Activated CD4-positive, CD25-positive, alpha-beta regulatory T cell treated with anti-CD3 and anti-CD28 coated beads, Interleukin-2, amount 50 U/mL, for 72 hours (primary cell): ENCODE measurements at places on chromosomes 16 and 17.

DNA sequence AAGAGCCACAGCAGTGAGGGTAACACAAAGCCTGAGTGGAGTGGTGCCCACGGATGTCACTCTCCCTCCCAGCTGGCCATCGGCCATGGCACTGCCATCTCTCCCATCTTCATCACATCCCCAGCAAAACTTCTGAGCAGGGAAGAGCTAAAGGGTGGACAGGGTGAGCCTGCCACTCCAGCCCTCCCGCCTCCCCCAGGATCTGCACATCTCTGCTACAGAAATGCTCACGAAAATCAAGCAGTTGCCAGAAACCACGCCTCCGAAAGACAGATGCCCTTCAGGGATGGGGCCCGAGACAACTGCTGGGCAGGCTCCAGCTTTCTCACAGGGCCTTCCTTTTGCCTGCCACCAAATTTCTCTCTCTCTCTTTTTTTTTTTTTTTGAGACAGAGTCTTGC is 3.6 kb downstream of the GRIN2C start:
- no peak for DNase-seq

- DNase-seq = no peak
Measured at GRCh38 chr17:28758411-28759121, 14.8 kb downstream of the TRAF4 start.

DNA sequence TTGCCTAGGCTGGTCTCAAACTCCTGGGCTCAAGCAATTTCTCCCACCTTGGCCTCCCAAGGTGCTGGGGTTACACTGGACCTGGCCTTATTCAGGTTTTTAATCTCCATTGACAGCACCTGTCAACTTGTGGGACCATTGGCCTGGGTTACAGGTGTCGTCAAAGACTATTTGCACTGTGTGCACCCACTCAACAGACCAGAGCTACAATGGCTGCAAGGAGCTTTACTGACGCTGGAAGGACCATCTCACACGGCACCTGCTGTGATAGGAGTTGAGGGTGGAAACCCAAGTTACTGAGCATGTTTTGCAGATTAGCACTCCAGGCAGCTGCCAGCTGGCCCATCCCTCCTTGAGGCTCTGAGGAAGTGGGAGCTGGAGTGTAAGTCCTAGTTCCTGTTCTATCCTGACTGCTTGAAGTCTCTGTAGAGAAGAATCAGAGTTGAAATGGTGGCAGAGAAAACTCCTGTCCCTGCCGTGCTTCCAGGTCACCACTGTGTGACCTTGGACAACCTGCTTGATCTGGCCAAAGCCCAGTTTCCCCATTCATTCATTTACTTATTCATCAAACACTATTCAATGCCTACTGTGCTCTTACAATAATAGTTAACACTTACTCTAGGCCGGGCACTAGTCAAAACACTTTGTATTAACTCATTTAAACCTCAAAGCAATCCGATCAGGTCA is 42.4 kb upstream of the LONP2 start:
- DNase-seq = no peak

GRCh38 chr17:50604513-50604912 is 30.2 kb upstream of the ABCC3 start:
- DNase-seq = no peak

- peak; percentile 70 for DNase-seq
Measured at GRCh38 chr17:63911657-63912100, 621 bp upstream of the CSHL1 start.

DNA sequence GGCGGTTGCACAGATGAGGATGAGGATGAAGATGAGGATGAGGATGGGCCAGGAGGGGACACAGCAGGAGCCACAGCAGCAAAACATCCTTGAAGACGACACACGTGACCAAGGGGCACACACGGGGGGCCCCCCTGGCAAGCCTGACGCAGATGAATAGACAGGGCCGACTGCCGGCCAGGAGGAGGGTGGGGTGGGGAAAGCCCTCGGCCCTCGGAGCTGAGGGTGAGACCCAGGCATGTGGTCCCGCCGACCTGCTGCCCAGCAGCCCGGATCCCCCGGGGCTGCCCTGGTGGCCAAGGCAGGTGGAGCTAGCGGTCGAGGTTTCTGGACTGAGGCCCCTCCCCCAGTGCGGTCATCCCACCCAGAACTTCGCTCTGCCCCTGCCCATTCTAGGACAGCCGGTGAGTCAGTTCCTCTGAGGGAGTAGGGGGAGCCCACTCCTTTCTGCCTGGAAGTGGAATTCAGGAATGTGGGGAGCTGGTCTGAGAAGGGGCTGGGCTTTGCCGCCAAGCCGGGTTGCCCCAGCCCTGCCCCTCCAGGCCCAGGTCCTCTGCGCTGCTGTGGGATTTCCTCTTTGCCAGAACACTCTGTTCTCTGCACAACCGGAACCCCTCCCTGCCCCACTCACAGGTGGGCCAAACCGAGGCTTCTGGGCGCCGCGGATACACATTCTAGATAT is 9.9 kb downstream of the CYGB start:
- no peak for DNase-seq

- DNase-seq = no peak
Measured at GRCh38 chr16:68636818-68637217, 8.3 kb upstream of the CDH3 start.

DNA sequence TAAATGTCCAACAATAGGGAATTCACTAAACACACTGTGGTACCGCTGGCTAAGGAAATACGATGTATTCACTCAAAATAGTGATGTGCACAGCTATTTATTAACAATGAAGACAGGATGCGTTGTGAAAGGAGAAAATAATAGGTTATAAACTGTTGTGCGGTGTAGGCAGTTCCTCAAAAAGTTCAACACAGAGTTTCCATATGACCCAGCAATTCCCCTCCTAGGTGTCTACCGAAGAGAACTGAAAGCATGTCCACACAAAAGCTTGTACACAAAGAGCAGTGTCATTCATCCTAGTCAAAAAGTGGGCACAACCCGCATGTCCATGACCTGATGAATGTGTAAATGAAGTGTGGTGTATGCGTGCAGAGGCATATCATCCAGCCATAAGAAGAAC is 1.2 kb upstream of the CES1 start:
- DNase-seq = no peak

DNA sequence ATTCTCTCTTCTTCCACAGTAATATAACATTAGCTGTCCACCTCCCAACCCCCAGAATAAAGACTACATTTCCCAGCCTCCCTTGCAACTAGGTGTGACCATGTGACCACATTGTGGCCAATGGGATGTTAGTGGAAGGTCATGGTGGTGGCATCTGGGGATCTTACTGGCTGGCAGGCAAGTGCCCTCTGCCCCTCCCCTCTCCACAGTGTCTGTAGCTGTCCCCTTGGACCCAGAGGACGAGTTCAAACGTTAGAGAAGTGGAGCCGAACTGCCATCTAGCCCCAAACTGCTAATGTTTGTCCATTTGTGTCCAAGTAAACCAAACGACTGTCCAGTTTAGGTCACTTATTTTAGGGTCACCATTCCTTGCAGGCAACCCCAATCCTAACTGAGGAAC is 26.6 kb upstream of the KCNG4 start:
- DNase-seq = peak; percentile 35

DNA sequence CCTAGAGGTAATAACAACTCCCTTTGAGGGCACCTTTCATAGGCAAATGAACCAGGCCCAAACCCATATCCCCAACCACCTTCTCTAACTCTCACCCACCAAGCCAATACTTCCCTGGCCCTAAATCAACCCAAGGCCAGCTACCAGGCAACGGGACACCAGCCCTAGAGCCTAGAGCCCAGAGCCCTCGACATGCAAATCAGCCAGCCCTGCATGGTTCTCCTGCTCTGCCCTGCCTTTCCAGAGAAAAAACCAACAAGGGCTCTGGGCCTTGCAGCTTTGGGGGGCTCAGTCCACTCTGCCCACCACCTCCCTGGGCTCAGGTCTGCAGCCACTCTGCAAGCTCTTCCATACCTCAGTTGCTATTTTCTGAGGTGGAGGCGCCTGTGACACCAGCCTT is 55.0 kb downstream of the PITPNM3 start:
- no peak for DNase-seq
